Fibroblast of skin of back (primary cell): ENCODE measurements at places on chromosomes 3 and 15.

DNA sequence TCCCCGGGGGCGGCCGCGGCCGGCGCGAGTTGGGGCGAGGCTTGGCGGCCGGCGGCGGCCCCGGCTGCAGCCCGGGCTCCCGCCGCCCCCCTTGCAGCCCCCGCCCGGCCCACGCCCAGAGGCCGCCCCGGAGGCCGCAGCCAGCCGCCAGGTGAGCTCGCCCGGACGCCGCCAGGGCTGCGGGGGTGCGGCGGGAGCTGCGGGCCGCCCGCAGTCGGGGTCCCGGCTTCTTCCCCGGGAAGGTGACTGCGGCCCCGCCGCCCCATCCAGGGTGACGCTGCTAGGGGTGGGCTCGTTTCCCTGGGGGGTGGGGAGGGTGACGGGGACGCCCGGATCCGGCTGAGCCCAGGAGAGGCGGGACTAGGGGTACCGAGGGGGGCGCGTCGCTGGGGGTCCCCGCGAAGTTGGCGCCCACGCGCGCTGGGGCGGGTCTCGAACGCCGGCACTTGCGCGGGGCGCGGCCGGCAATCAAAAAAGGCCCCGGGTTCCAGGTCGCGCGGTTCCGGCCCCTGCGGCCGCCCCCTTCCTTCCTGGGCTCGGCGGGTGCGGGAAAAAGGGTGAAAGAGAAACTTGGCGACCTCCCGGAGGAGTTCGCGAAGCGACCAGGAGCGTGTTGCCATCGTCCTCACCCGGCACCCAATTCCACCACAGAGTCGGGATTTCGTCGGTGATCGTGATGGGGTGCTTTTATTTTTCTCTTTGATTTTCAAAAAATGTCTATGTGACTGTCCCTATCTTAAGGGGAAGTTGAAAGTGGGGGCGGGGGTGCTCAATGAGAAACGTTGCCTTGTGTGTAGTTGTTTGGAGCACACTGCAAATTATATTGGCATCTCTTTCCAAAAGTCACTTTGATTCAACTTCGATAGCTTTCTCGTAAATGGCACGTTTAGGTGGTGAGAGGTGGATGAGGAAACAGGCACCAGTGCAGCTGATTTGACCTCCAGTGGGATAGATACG lies 619 bp downstream of the ATXN7 start:
- peak; percentile 29 for DNase-seq

DNA sequence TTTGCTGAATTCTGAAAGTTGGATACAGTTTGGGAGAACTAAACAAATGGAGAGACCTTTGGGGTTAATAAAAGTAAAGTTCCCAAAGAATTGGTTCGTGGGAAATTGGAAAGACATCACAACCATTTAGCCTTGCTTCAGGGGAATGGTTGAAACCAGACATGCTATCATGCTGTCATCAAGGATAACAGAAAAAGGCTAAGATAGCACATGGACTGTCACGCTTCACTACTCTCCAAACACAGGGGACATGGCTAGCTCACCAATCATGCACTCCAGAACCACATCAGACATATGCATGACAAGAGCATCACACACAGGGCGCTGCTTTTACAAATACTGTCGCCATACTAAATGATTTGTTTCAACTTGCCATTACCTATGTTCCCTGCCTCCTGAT lies 671.7 kb upstream of the ROBO1 start:
- no peak for DNase-seq

DNA sequence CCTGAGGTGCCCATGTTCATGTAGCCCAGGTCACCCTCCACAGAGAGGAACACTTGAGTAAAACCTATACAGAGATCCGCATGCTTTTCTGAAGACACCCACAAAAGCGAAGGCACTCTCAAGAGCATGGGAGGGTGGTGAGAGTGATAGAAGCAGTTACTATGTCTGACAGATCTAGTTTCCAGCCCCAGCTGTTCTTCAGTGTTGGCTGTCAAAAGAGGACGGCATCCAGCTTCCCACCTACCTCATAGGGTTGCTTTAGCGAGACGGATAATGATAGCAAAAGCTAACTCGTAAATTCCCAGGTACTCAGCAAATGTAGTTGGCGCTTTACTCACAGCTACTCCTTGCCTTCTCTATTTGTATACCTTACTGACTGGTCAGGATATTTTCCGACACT lies 3.0 kb upstream of the MEX3B start:
- DNase-seq: no peak

DNA sequence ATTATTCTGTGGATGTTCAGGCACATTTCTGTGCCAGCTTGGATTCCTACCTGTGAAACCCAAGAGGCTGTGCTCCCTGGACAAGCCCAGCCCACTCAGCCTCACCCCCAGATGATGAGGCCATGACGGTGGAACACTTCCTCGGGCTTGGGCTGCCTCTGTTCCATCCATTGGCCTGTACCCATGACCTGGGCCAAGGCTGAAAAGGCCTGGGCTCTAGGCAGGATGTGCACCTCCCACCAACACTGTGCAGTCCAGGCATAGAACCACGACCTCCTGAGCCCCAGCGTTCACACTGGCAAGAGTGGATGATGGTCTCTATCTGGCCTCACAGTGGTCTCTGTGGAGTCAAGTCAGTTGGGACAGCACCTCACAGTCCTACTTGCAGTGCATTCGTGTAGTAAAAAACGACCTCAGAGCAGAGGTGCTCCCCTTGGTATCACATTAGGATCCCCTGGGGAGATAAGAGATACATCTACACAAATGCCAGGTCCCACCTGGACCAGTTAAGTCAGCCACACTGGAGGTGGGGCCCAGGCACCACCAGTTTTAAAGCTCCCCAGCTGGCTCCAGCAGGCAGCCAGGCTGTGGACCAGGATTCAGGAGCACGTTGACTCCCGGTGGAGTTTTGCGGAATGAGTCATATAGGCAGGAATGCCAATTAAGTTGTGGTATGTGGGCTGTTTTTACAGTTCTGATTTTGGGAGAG lies 39.0 kb upstream of the IGF1R start:
- peak; percentile 65 for DNase-seq

DNA sequence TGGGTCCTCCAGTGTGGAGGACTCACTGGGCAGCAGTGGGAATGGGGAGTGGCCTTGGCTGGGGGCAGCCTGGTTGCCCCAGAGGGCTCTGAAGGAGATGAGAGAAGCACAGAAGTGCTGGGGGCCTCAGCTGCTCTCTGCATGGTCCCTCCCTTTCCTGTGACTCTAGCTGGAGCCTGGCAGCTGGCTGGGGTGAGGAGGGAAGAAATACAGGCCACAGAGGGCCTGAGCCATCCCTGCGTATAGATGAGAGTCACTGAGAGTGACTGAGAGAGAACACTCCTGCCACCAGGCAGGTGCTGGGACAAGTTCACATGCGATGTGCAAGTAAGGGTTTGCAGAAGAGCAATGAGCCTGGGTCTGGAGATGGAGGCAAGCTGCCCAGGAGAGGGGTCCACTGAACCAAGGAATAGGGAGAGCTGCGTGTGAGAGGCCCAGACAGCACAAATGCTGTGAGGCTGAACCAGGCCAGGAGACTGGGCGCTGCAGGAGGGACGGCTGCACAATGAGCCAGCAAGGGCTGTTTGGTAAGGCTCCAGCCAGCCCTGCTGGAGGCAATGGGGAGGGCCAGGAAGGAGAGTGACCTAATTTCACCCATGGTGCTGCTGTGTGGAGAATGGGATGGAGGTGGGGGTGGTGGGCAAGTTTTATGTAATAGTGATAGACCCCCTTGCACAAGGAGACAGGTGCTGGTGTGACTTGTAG lies 87.2 kb downstream of the CLSTN2 start:
- no peak for DNase-seq

DNA sequence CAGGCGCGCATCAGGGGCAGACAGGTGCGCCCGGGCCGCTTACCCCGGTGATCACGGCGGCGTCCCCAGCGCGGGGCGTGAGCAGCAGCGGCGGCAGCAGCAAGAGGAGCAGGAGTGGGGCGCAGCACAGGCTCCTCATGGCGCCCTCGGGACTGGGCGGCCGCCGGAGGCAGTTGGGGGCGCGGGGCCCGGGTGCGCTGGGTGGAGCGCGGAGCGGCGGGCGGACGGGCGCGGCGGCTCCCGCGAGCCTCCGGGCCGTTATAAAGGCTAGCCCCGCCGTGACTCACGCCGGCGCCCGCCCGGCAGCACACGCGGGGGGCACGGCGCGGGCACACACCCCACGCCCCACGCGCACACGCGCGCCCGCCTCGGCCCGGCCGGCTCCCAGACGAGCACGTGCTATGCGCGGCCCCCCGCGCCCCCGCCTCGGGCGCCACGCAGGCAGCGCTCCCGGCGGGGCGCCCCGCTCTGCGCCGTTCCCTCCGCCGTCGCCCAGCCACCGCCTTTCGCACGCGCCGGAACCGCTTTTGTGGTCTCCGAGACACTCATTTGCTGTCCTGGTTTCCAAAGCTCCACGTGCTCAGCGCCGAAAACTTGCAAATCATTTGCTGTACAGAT lies at the start of gene PROK2:
Gene PROK2 (minus strand): TSS at position 235 of the 618 bp plus-strand sequence. CDS start 96 bp downstream, at position 139.
- DNase-seq: peak; percentile 19

DNA sequence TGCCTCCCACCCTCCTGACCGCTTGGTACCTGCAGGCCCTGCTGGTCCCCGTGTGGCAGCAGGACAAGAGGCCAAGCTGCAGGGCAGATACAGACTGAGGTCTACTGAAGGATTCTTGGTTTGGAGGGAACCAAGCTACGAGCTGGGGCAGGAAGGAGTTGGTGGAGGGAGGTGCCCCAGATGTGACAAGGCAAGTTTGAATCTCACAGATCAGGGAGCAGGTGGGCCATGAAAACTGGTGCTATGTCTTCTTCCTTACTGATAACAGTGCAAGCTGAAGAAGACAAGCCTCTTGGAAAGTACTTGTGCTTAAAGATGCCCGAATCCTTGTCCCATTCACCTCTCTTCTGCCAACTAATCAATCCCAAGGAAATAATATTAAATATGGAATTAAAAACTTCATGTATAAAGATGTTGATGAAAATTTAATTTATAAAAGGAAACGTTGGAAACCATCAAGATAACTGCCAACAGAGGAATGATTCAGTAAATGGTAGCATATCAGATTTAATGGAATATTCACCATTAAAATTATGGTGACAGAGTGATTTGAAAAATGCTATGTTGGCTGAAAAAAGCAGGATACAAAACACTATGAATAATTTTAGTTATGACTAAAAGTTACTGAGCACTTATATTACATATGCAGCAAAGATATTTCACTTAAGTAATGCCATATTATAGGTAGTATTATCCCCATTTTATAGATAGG lies 107.9 kb downstream of the MYLK start:
- DNase-seq: no peak

DNA sequence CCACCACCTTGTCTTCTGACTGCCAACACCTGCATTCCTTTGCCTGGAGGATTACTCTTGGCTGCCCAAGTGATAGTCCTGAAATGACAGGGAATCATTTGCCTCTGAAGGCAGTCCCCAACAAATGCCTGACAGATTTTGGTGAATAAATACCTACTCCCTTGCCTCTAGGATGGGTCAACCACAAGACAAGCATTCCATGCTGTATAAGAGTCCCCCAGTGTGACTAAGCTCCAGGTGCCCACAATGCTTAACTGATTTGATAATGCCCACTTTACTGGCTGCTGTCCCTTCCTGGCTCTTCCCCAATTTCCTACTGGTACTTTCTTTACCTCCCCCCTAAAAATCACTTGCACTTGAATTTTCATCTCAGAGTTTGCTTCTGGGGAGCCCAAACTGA lies 14.8 kb downstream of the THRB start:
- DNase-seq: no peak

GRCh38 chr3:108092501-108092900 lies 1.7 kb upstream of the CD47 start:
- no peak for DNase-seq

GRCh38 chr15:84949043-84949442 lies 32.6 kb upstream of the PDE8A start:
- peak; percentile 44 for DNase-seq

DNA sequence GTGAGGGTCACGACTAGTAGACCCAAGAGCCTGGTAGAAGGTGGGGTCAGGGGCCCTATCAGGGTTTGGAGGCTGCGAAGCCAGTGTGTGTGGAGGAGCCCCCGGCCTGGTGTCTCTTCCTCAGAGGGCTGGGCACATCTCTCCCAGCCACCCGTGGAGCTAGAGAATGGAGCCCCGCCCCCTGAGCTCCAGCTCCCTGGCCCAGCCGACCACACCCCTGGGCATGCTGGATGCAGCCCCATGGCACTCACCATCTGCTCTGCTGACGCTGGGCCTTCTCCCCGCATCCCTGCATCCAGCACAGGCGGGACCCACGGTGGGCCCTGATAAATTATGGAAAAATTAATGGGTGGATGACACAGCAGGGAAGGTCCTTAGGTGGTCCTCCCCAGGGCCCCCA lies 17.5 kb downstream of the ANKRD63 start:
- DNase-seq: no peak

DNA sequence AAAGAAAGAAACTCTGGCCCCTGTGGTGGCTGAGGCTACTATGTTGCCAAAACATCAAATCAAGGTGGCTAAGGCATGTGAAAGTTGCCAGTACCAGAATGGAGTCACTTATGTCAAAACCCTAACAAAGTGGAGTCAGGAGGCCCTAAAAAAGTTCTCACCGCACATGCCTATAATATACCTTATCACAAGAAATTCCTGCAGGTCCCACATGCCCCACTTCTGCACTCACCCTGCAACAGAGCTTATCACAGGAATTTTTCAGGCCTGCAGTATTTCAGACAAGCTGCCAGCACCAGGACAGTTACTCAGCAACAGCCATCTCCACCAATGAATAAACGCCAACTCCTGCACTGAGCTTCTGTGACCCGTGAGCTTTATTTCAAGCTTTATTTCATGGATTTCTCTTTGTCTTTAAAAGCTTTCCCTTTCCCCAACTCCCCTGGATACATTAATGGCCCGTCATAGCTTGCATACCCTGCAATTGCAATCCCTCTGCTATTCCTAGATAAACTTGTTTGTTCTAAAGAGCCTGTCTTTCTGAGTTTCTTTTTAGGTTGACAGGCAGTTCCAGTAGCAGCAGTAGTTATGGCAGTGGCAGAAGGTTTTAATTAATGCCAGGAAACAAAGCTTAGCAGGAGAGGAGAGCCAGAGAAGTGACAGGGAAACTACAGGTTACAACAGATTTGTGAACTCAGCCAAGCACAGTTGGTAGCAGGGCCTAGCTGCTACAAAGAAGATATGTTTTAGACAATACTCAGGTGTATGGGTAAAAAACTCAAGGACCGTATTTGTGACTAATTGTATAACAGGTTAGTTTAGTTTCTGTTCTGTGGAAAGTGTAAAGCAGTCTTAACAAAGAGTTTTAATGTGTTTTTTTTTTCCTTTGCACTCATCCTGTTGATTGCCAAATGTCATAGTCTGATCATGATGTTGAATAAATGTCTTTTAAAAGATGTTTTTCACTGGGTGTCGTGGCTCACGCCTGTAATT lies 15.9 kb upstream of the TMEM42 start:
- peak; percentile 7 for DNase-seq

DNA sequence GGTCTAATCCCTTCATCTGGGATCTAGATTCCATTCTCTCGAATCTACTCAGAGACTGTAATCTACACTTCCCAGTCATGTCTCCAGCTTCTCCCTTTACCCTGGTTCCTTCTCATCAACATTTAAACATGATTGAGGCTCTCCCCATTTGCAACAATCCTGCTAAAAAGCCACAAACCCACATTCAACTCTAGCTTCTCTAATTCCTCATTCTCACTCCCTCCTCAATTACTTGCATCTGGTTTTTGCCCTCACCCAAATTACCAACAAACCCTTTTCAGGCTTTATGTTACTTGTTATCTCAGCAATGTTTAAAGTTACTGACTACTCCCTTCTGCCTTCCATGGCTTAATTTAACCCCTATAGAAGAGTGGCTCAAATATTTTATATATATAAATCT lies 11.5 kb downstream of the ETFA start:
- DNase-seq: no peak
